ENCODE measurements at places on chromosomes 6 and 20. TPM values are rescaled to one million over a fixed set of nuclear protein-coding genes. Genes with fewer than 3 reads are reported as not detected.

The TPD52L1 gene
- total RNA-seq: not detected

The RGL2 gene
- 51.4 TPM for total RNA-seq

The DPPA5 gene
- total RNA-seq: not detected

The TNFAIP3 gene
- total RNA-seq: 121 TPM

The FABP7 gene
- not detected for total RNA-seq

The PTK6 gene
- total RNA-seq: 0.19 TPM

All from natural killer cell treated with Interleukin-12 subunit alpha and Interleukin-12 subunit beta and Interleukin-15 and Interleukin-18, amount 100 ng/mL, for 72 hours (primary cell).